ENCODE measurements at places on chromosomes 13 and 19.

DNA sequence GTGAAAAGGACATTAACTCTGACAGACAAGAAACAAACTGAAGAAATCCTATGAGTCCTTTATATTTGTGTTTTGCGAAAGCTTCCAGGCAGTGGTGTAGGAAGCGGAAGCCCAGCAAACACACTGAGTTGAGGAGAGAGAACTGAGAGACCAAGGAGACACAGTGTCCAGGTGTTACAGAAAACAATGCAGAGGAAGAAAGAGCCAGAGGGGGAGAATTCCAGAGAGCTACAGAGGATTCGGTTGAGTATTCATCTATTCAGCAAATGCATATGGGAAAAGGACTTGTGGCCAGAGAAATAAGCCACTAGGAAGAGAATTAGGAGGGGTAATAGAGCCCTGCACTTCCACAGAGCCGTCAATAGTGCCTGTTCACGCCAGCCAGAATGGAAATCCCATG, 183.5 kb downstream of the LIG4 start:
- no peak for DNase-seq

GRCh38 chr13:94121686-94122085, 357.8 kb downstream of the DCT start:
- DNase-seq: no peak

DNA sequence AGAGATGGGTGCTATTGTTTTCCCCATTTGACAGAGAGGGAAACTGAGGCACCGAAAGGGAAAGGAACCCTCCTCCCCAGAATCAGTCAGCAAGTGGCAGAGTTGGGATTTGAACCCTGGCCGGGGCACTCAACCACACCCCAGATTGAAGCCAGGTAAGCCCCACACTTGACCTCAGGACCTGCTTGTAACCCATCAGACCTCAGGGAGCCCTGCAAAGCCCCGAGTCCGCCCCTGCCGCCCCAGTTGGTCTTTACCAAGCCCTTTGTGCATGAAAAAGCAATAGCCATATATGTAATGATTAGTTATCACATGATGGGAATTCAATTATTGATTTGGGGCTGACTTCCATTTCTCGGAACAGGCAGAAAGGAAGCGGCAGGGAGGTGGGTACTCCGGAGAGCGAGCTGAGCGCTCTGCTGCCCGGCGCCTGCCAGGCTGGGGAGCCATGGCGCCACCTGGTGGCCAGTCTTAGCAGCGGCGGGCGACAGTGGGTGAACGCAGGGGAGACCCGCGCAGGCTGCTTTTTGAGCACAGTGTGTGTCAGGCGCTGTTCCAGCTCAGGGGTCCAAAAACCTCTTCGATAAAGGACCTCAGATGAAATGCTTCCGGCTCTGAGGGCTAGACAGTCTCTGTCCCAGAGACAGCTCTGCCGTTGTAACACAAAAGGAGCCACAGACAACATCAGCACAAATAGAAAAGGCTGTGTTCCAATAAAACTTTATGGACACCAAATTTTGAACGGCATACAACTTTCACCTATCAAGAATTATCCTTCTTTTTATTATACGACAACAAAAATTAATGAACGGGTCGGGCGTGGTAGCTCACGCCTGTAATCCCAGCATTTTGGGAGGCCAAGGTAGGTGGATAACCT, 82.9 kb upstream of the CACNA1A start:
- peak; percentile 74 for DNase-seq

DNA sequence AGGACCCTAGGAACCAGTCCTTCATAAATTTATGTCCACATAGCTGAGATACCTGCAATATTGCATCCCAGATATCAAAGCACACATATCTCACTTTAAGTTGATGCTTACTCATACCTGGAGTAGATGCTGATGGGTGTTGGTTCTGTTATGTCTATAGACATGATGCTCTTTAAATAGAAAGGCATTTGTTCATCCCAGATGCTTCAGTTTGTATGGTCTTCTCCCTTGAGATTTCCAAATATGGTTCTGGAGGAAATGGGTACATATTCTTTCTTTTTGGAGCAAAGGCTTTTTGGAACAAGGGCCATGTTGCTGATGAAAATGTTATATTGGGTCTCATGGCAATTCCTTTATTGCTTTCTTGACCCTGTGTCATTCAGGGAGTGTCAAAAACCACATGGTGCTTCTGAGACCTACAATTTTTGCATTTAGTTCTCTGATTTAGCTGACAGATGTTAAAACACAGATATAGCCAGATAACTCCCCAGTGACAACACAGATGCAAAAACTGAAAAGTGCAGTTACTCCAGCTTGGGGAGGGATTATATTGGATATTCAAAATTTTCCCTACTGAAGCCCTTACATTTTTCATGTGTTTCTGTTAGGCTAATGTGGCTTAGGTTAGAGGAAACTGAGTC, 211.4 kb downstream of the KCNRG start:
- DNase-seq: no peak

- DNase-seq: peak; percentile 85
Observed at GRCh38 chr19:47247308-47247990, 8.9 kb upstream of the CCDC9 start.

GRCh38 chr13:65789815-65790214, 1440.3 kb downstream of the PCDH9 start:
- no peak for DNase-seq
